ENCODE measurements at places on chromosomes 6 and 20.

GRCh38 chr6:16286151-16286522 lies 47.8 kb downstream of the GMPR start:
- DNase-seq, result no peak

DNA sequence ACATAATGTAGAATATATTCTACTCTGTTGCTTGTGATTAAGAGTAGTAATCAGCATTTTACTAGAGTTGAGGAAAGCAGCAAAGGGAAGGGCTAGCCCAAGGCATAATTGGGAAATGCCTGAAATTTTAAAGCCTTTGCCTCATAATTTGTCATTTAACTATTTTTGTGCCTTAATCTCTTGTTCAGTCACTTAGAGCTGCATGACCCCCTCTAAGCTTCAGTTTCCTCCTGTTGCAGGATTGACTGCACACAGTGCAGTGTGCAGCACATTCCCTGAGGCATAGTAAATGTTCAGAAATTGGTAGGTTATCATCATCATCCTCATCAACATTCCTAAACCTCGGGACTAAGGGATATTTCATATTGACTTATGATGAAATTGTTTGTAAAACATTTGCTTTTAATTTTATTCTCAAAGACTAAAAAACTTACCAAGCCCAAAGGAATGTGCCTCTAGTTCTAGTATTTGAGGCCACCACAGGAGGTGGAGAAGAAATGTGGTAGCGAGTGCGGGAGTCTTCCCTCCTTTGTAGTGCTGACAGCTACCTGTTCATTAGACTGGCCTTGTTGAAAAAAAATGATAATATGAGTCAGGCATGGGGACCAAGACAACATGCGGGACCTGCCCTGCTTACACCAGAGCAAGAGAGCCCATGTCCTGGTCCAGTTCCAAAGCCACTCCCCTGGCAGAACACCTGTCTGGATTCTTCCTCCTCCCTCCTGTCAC lies 14.8 kb upstream of the TENT5A start:
- DNase-seq, result no peak

DNA sequence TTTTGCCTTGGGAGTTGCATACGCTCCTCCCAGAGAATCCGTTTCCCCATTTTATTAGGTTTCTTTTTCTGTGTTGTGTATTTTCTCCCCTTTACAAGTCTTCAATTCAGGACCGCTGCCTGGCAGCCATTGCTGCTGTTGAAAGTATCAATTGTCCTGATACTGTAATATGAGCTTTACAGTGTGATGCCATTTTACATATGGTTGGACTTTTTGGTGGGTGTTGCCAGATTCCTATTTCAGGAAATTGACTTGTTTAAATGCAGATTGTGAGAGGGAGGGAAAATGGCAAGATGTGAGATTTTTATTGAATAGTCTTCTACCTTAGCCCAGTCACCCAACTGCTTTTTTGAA lies 1.2 kb downstream of the PANK2 start:
- DNase-seq, result no peak

DNA sequence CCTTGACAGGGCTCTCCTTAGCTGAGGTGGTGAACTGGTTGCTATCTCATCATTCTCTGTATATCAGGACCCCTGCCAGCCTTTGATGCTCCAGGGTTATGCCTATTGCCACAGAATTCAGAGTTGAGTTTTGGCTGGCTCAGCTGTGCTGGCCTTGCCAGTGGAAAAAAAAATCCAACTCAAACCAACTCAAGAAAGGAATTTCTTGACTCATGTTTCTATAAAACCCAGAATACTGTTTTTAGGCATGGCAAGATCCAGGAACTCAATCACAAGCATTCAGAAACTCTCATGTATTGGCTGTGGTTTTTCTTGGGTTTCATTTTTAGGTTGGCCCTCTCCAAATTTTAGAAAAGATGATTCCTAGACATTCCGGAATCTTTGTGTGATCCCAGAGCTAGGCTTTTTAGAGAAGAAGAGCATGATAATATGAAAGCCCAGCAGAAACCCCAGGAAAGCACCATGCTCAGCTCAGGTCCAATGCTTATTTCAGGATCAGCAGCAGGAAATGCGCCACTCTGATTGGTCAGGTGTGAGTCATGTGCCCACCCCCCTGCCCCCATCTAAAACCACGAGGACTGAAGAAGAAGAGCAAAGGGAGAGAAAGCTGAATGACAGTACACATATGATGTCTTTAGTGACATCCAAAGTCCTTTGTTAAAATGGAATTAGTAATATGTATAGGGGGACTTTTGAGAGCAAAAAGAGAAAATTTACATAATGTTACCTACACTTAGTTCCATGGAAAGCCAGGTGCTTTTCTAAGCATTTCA lies 122.9 kb downstream of the RNF144B start:
- no peak for DNase-seq

GRCh38 chr6:108916026-108916686 lies 67.9 kb downstream of the ARMC2 start:
- no peak for DNase-seq

GRCh38 chr6:147202516-147203310 lies 1.5 kb upstream of the STXBP5 start:
- DNase-seq, result peak; percentile 92

Data from femur (tissue), 1 donor.